ENCODE measurements at places on chromosomes 5 and 9. TPM values are rescaled to one million over a fixed set of nuclear protein-coding genes. Genes with fewer than 3 reads are reported as not detected.
A peak's percentile ranks its signal among the peaks of the same experiment; 100 is the strongest.

Gene ASB6
- 23.8 TPM for polyA plus RNA-seq

Gene GLRA1
- not detected for polyA plus RNA-seq

Gene CATSPER3
- 0.10 TPM for polyA plus RNA-seq

Gene IRX2
- polyA plus RNA-seq = 27.1 TPM

Gene PAPPA
- polyA plus RNA-seq = 2.6 TPM

Gene ZFP2
- 0.32 TPM for polyA plus RNA-seq

Gene PHPT1
- polyA plus RNA-seq = 113 TPM

Gene ECSCR
- not detected for polyA plus RNA-seq

Gene MZB1
- polyA plus RNA-seq = 0.13 TPM

Gene OLFM1
- polyA plus RNA-seq = 0.25 TPM

Gene SPINK7
- 0.87 TPM for polyA plus RNA-seq

Gene RETREG1
- 4.3 TPM for polyA plus RNA-seq

Gene FAM114A2
- polyA plus RNA-seq = 18.3 TPM

Gene TXNDC8
- polyA plus RNA-seq = not detected

Gene ZNF474
- polyA plus RNA-seq = 0.05 TPM

Gene PTPRD
- polyA plus RNA-seq = 0.10 TPM

Gene IL17B
- polyA plus RNA-seq = not detected

Gene DPM2
- polyA plus RNA-seq = 34.7 TPM

Gene EGR1
- 7.0 TPM for polyA plus RNA-seq

Gene KCNV2
- not detected for polyA plus RNA-seq

Gene RAB3C
- not detected for polyA plus RNA-seq

DNA sequence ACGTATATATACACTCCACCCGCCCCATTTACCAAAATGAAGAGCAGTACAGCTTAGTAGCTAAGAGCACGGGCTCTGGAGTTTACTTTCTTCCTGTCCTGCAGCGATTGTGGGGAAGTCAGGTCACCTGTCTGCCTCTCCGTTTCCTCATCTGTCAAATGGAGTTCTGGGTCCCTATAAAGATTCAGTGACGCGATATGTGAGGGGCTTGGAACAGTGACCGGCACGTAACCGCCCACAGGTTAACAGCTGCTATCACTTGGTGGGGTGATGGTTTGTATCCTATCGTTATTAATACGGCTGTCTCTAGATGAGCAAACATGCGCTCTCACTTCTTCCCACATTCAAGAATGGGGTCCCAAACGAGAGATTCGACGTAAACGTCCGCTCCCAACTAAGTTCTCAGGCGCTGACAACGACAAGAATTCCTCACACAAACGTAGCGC lies 426 bp downstream of the FAM114A2 start:
- peak overlapping the region; percentile 91 for H3K4me3 ChIP-seq
- H3K27ac ChIP-seq = peak overlapping the region; percentile 72
- H3K4me1 ChIP-seq = peaks cover 11% of the 10 kb centered on the region
- DNase-seq = no peak
- no peaks in the 10 kb centered on the region for H3K36me3 ChIP-seq

DNA sequence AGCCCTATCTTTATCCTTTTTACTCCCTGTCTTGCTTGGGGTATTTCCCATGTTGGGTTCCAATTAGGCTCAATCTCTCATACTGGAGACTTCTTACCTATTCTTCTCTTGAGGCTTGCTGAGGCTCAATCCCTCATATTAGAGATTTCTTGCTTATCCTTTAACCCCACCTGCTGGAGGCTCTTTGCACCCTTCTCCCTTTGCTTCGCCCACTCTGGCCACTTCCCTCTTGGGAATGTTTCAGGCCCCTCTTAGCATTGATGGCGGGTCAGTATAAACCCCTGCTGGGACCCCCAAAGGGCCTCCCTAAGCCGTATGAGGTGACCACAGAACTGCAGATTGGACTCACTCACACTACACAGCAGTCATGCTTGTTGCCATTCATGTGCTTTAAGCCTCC lies 69.3 kb upstream of the CDK20 start:
- H3K4me1 ChIP-seq = no peaks in the 10 kb centered on the region
- no peaks in the 10 kb centered on the region for H3K27me3 ChIP-seq
- no peak overlapping the region for H3K4me3 ChIP-seq
- no peaks in the 10 kb centered on the region for H3K36me3 ChIP-seq

GRCh38 chr9:137610944-137611343 lies 5.5 kb downstream of the ARRDC1 start:
- no peak overlapping the region for H3K4me3 ChIP-seq
- H3K36me3 ChIP-seq = peaks cover 23% of the 10 kb centered on the region
- H3K4me1 ChIP-seq = peaks cover 42% of the 10 kb centered on the region
- no peaks in the 10 kb centered on the region for H3K27me3 ChIP-seq

DNA sequence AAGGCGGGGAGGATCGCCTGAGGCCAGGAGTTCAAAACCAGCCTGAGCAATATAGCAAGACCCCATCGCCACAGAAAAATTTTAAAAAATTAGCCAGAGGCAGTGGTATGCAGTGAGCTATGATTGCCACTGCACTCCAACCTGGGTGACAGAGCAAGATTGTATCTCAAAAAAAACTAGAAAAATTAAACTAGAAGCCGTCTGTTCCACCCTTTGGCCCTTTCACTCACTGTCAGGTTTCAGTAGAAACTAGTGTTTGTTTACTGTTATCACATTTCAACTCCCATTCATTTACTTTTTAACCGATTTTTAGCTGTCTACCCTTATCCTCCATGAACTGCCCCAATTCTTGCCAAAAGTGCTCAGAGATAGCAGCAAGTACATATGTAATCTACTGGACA lies 8.3 kb downstream of the UGCG start:
- no peaks in the 10 kb centered on the region for H3K27me3 ChIP-seq
- no peak for DNase-seq
- no peak overlapping the region for H3K27ac ChIP-seq
- peaks cover 3% of the 10 kb centered on the region for H3K36me3 ChIP-seq
- no peak overlapping the region for H3K4me3 ChIP-seq

GRCh38 chr5:173090639-173091038 lies 34.5 kb downstream of the CREBRF start:
- no peak overlapping the region for H3K4me3 ChIP-seq
- H3K27ac ChIP-seq = no peak overlapping the region
- DNase-seq = no peak
- peaks cover 17% of the 10 kb centered on the region for H3K4me1 ChIP-seq

- no peak overlapping the region for H3K27ac ChIP-seq
- no peak for DNase-seq
Observed at GRCh38 chr5:37086466-37087173, 162.6 kb downstream of the CPLANE1 start.

- no peaks in the 10 kb centered on the region for H3K27me3 ChIP-seq
- no peak overlapping the region for H3K4me3 ChIP-seq
- H3K27ac ChIP-seq = no peak overlapping the region
Observed at GRCh38 chr9:117034866-117035265, 347.8 kb downstream of the TRIM32 start.

- H3K4me1 ChIP-seq = peaks cover 8% of the 10 kb centered on the region
- H3K27me3 ChIP-seq = no peaks in the 10 kb centered on the region
- H3K4me3 ChIP-seq = no peak overlapping the region
- no peaks in the 10 kb centered on the region for H3K36me3 ChIP-seq
Observed at GRCh38 chr9:91803151-91803940, 146.7 kb downstream of the ROR2 start.

- DNase-seq = no peak
- H3K4me3 ChIP-seq = no peak overlapping the region
- no peak overlapping the region for H3K27ac ChIP-seq
- H3K36me3 ChIP-seq = no peaks in the 10 kb centered on the region
- peaks cover 24% of the 10 kb centered on the region for H3K4me1 ChIP-seq
Observed at GRCh38 chr9:131670247-131671132, 69.4 kb downstream of the RAPGEF1 start.

- H3K27ac ChIP-seq = peak overlapping the region; percentile 100
- H3K4me3 ChIP-seq = peak overlapping the region; percentile 87
- H3K4me1 ChIP-seq = peaks cover 25% of the 10 kb centered on the region
- peaks cover 5% of the 10 kb centered on the region for H3K36me3 ChIP-seq
Observed at GRCh38 chr9:97633859-97634490, 354 bp downstream of the NCBP1 start.

GRCh38 chr5:149656576-149657182 lies 73.4 kb upstream of the PPARGC1B start:
- no peaks in the 10 kb centered on the region for H3K27me3 ChIP-seq
- no peaks in the 10 kb centered on the region for H3K36me3 ChIP-seq
- no peak overlapping the region for H3K27ac ChIP-seq
- H3K4me1 ChIP-seq = no peaks in the 10 kb centered on the region
- peak; percentile 13 for DNase-seq

DNA sequence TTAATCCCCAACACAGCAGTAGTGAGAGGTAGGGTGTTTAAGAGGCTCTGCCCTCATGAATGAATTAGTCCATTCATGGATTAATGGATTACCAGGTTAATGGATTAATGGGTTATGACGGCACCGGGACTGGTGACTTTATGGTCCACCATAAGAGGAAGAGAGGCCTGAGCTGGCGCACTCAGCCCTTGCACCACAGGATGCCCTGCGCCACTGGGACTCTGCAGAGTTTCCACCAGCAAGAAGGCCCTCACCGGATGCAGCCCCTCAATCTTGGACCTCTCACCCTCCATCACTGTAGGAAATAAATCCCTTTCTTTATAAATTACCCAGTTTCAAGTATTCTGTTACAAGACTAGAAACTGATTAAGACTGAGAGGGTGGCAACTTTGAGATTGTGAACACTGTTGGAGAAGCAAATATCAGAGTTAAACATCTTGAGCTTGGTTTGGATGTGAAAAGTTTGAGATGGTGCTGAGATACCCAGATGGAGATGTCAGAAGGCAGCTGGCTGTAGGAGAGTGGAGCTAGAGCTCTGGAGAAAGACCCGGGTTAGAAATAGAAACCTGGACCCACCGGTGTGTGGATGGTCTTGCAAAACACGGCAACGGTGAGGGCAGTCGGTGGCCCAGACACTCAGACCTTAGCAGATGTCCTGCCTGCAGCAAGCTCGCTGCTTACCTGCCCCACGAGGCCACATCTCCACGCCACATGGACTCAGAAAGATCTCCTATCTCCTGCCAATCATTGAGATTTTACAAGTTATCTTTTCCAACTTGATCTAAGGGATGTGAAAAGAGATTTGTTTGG lies 98.8 kb downstream of the HSD17B3 start:
- H3K36me3 ChIP-seq = no peaks in the 10 kb centered on the region
- peaks cover 24% of the 10 kb centered on the region for H3K27me3 ChIP-seq
- H3K4me3 ChIP-seq = no peak overlapping the region
- no peak for DNase-seq

GRCh38 chr5:58795327-58795726 lies 212.5 kb downstream of the RAB3C start:
- H3K4me1 ChIP-seq = no peaks in the 10 kb centered on the region
- no peaks in the 10 kb centered on the region for H3K36me3 ChIP-seq
- H3K4me3 ChIP-seq = no peak overlapping the region
- peaks cover under 1% of the 10 kb centered on the region for H3K27me3 ChIP-seq

DNA sequence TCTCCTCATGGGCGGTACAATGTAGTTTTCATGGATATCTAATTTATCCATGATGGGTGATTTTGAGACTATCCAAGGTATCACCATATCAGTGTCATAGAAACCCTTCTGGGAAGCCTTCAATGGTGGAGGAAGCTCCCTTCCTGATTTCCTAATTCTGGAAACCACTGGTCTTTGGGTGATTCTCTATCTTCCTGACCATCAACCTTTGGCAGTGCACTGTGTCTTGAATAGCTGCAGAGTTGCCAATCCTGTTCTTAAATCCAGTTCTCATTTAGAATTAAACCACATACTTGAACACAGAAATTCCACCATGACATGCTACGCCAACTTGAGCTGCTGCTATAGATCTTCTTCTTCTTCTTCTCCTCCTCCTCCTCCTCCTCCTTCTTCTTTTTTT lies 161.7 kb upstream of the KLF9 start:
- DNase-seq = no peak
- H3K27ac ChIP-seq = no peak overlapping the region
- no peaks in the 10 kb centered on the region for H3K36me3 ChIP-seq
- H3K4me3 ChIP-seq = no peak overlapping the region

GRCh38 chr5:42984307-42984706 lies 55.8 kb downstream of the ANXA2R start:
- no peaks in the 10 kb centered on the region for H3K36me3 ChIP-seq
- no peak overlapping the region for H3K4me3 ChIP-seq
- H3K27me3 ChIP-seq = no peaks in the 10 kb centered on the region
- peak overlapping the region; percentile 89 for H3K27ac ChIP-seq
- no peak for DNase-seq

GRCh38 chr5:33513462-33514185 lies 72.9 kb downstream of the TARS1 start:
- H3K27me3 ChIP-seq = no peaks in the 10 kb centered on the region
- DNase-seq = no peak
- no peaks in the 10 kb centered on the region for H3K36me3 ChIP-seq
- no peak overlapping the region for H3K27ac ChIP-seq

GRCh38 chr9:126722252-126722921 lies 82.5 kb upstream of the ZBTB43 start:
- peak; percentile 50 for DNase-seq
- H3K4me1 ChIP-seq = peaks cover 12% of the 10 kb centered on the region
- H3K27me3 ChIP-seq = no peaks in the 10 kb centered on the region
- H3K27ac ChIP-seq = peak overlapping the region; percentile 38

DNA sequence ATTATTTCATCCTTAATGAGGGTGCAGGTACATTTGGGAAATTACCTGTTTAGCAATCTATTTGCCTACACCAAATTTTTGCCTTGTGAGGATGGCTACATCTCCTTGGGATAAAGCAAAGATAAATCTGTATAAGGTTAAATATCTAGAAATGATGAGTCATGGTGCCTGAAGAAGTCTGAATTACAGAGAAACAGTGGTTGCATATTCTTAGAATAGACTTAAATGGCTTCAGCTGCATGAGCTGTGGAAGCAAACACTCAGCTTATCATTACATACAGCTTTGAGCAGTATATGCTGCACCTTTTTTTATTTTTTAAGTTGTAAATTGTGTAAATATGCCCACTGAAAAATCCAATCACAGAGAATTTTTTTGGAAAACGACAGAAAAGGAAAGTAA lies 153.5 kb downstream of the RAPGEF6 start:
- no peaks in the 10 kb centered on the region for H3K4me1 ChIP-seq
- no peak overlapping the region for H3K4me3 ChIP-seq
- H3K36me3 ChIP-seq = no peaks in the 10 kb centered on the region
- H3K27me3 ChIP-seq = no peaks in the 10 kb centered on the region

DNA sequence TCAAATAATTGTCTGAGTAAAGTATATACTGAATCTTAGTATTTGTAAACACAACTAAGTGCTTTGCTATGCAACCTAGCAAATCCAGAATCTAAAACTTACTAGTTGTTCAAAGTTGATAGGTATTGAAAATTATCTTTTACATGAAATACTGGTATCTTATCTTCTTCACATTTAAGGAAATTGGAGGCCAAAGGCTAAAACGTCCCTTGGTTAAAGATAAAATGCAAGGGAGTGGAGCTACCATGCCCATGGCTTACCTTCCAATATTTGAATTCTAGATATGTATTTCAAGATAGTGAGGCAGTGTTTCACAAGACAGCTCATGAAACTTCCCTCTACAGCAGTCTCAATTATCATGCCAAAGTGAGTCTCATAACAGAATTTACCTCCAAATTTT lies 373.5 kb downstream of the KIAA0825 start:
- no peaks in the 10 kb centered on the region for H3K36me3 ChIP-seq
- no peak overlapping the region for H3K27ac ChIP-seq
- no peak for DNase-seq
- peaks cover 24% of the 10 kb centered on the region for H3K4me1 ChIP-seq
- H3K27me3 ChIP-seq = no peaks in the 10 kb centered on the region

All from keratinocyte (primary cell).